ENCODE measurements at places on chromosomes 16 and 17.

- DNase-seq = peak; percentile 83
Observed at GRCh38 chr17:75872434-75873351, 5.7 kb downstream of the TRIM47 start.

GRCh38 chr16:83925957-83926725 lies 26.9 kb upstream of the OSGIN1 start:
- no peak for DNase-seq

GRCh38 chr17:15213381-15214087 lies 51.6 kb downstream of the PMP22 start:
- peak; percentile 30 for DNase-seq

DNA sequence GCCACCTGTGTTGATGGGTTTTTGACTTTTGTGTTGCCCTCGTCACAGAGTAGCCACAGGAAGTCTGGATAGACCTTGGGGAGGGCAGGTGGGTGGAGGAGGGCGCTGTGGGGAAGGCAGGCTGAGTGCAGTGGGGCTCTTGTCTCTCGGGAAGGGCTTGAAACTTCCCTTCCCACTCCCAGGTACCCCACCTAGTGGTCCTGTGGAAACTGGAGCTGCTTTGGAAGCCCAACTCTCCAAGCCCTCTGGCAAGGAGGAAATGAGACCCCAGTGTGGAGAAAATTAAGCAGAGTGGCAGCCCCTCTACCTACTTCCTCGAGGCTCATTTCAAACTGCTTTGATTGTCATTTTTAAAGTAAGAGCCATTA lies 9.2 kb downstream of the CA5A start:
- no peak for DNase-seq

DNA sequence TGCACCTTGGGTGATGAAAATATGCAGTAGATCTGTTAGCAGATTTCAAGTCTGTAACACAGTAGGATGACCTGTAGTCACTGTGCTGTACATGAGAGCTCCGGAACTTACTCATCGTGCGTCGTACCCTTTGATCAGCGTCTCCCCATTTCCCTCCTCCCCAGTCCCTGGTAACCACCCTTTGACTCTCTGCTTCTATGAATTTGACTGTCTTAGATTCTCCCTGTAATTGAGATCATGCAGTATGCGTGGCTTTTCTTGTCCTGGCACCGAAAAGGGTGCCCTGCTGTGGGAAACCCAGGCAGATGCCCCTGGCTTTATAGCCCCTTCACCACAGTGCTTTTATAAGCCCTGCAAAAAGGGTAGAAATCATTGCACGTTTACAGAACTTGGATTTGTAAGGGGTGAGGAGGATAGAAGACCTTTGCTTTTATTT lies 20.5 kb downstream of the CLEC16A start:
- DNase-seq = no peak

- no peak for DNase-seq
Observed at GRCh38 chr17:27511168-27511883, 55.1 kb downstream of the KSR1 start.

DNA sequence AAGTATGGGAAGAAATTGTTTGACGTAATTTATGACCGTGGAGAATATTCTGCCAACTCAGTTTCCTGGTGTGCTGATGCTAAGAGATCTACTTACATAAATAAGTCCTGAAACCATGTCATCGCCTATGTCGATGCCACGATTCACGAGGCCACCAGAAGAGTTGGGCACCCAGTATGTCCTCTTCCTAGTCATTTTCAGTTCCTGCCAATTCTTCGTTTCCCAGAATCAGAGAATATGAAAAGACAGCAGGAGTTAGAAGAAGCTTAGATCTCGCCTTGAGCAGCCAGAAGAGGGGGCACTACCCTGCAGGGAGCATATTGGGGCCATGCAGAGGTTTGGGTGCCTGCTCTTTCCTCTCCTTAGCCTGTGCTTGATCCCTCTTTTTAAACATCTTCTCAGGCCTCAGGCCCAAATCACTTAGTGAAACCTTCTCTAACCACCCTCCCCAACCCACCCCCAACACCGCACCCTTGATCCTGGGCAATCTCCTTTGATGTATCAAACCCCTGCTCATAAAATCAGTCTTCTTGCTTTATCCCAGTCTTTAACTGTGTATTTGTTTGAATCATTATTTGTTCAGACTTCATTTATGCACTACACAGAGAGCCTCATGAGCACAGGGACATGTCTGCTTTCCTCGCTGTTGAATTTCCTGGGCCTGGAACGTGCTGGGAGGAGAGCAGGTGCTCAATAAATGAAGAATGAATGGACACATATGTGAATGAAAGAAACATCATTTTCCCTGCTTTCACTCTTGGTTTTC lies 12.2 kb upstream of the LONP2 start:
- peak; percentile 51 for DNase-seq

DNA sequence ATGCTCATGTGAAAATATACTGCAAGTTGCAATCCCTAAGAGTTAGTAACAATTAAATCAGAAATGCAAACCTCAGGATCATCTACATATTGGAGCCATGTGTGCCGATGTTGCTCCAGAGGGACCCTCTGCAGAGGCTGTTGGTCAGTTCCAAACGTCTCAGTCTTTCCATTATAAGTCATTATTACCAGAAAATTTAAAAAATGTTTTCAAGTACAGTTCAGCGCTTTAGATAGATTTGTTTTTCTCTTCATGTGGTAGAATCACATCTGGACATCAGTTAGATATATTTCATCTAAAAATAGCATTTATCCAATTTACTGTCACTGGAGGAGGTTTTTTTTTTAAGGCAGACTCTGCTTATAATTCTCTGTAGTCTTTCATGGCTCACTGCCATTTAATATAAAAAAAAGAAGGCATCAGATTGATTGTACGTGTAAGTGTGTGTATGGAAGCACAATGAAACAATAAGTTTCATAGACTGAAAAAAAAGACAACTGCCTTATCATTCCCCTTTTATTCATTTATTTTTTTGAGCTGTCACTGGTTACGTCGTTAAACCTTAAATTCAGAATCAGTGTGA lies 46.1 kb upstream of the MARCHF10 start:
- DNase-seq = no peak

DNA sequence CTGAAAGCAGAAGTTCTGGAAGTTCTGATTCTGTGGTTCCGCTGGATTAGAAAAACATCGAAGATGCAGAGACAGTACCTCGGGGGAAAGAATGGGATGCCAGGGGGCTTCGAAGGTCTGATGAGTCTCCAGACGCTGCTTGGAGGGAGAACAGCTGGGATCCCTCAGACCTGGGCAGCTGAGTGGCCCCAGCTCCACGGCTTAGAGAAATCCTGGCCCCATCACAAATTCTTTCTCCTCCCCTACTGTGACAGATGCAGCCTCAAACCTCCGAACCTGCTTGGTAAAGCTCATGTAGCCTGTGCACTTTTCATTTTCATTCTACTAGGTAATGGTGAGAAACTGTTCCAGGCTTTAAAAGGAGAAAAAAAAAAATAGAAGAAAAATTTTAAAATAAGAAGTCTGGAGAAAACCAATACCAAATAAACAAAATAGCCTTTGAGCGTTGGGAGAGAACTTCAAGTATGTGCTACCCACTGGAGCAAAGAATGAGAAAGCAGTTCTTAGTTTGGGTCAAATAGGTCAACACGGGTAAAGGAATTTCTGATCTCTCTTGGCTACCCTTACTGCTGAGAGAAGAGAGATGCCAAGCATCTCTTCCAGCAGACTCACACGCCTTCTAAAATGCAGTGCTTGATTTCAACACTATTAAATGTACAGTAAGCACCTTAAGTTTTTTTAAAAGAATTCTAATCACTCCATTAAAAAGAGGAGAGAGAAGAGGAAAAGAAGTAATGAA lies 19.9 kb downstream of the MAF start:
- no peak for DNase-seq

DNA sequence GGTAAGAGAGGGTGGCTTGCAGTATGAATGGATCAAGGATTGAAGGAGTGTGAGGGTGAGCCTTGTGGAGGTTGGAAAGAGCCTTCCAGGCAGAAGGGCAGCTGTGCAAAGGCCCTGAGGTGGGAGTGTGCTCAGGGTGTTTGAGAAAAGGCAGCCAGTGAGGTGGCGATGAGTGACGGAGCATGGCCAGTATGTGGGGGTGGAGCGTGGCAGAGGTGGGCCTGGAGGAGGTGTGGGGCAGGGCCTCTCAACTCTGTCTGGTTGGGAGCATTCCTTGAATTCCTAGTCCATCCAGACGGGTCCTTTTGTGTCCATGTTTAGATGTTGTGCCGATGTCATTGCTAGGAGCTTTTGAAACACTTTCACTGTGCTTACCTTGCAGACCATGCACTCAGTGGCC lies 51.3 kb downstream of the EPN2 start:
- DNase-seq = no peak

GRCh38 chr17:2034157-2034556 lies 4.2 kb downstream of the DPH1 start:
- DNase-seq = peak; percentile 44

DNA sequence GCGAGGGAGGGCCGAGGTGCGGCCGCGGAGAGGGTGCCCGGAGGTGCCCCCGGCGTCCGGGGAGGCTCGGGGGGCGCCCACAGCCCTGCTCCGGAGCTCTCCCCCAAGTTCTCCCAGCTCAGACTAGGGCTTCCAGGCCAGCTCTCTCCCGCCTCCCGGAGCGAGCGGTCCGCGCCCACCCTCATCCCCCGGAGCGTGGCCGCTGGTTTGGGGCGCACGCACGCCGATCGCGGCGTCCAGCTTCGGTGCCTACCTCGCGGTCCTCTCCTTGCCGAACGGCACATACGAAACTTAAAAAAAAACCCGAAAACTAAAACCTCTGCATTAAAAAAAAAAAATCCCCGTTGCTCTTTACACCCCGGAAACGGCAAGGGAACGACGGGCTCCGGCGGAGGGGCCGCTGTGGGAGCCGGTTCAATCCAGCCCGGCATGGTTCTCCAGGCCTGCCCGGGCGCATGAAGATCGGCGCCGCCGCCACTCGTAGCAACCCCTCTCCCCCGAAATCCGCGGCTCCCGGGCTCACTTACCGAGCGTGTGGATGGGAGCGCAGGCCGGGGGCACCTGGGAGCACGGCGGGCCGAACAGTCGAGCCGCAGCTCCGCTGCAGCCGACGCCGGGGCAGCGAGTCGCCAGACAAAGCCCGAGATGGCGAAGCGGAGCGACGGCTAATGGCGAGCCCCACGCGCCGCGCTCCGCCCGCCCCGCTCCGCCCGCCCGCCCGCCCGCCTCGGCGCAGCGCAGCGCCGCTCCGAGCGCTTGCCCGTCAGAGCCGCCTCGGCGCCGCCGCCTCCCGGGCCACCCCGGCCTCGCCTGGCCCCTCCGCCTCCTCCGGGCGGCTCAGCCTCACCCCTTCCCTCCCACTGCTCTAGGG lies 973 bp upstream of the UBTF start:
- DNase-seq = peak; percentile 61

DNA sequence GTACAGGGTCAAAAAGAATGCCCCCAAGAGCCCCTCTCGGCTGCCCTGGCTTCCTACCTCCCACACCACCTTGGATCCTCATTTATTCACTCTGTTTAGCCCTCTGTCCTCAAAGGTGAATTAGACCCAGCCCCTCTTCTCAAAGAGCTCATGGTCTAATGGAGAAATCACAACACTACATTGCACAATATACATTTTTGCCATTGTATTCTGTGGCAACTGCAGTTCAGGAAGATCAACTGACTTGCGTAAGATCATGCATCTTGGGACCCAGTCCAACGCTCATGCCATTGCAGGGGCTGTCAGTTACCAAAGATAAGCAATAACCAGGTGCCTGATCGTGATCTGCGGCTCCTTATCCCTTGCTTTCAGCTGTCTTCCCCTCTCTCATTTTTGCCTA lies 1.4 kb downstream of the KRT38 start:
- DNase-seq = no peak

GRCh38 chr16:82955741-82956348 lies 329.1 kb downstream of the CDH13 start:
- DNase-seq = no peak

DNA sequence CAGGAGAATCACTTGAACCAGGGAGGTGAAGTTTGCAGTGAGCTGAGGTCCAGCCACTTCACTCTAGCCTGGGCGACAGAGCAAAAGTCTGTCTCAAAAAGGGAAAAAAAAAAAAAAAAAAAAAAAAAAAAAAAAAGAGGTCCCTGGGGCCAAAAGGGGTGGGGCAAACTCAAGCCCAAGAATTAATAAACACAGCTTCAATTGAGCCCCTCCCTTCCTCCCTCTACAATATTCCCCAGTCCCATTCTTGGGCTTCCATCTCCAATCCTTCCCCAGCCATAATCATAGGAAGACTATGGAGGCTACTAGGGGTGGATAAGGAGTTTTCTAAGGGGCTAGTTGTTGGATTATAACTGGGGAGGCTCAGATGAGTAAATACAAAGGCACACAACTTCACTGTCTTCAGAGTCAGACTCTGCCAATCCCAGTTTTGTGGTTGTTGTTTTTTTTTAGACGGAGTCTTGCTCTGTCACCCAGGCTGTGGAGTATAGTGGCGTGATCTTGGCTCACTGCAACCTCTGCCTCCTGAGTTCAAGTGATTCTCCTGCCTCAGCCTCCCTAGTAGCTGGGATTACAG lies 9.5 kb downstream of the CAVIN1 start:
- DNase-seq = peak; percentile 57

GRCh38 chr17:27293359-27293897 lies 486 bp upstream of the WSB1 start:
- DNase-seq = no peak

DNA sequence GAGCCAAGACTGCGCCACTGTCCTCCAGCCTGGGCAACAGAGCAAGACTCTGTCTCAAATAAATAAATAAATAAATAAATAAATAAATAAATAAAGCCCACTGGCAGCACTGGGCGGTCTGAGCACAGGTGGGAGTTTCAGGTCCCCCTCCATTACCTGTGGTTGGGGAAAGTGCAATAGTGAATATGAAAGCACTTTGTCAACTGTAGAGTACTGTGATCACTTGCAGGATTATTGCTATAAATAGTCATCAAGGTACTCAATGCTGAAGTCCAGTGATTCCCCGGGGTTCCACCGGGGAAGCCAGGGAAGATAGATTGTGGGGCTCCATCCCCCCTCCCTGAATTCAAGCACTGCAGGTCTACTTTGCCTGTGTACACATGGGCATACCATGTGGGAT lies 42.7 kb upstream of the CPNE2 start:
- no peak for DNase-seq

DNA sequence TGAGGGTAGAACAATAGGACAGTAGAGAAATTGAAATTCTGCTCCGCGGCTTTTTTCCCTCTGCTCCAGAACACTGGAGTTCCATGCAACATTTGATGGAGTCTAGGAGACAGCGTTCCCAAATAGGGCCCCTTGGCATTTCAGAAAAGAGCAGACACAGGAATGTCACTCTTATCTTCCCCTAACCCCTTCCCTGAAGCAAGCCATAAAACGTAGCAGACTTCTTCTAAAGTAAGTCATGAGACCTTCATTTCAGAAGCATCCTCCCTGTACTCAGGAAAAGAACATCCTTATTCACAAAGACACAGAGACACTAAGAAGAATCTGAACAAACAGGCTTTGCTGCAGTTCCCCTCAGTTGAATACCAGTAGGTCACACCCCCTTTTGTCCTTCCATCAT lies 296.1 kb upstream of the SOX9 start:
- DNase-seq = no peak

- no peak for DNase-seq
Observed at GRCh38 chr17:72099919-72100318, 20.9 kb upstream of the SOX9 start.
